Testis (tissue), 5 donors: ENCODE measurements at places on chromosomes 4 and X.
A peak's percentile ranks its signal among the peaks of the same experiment; 100 is the strongest.

GRCh38 chr4:47050761-47051725, 19.7 kb downstream of the GABRB1 start:
- no peak for DNase-seq
- H3K4me3 ChIP-seq, result no peak overlapping the region
- no peaks in the 10 kb centered on the region for H3K36me3 ChIP-seq
- H3K4me1 ChIP-seq, result no peaks in the 10 kb centered on the region
- H3K27ac ChIP-seq, result no peak overlapping the region

DNA sequence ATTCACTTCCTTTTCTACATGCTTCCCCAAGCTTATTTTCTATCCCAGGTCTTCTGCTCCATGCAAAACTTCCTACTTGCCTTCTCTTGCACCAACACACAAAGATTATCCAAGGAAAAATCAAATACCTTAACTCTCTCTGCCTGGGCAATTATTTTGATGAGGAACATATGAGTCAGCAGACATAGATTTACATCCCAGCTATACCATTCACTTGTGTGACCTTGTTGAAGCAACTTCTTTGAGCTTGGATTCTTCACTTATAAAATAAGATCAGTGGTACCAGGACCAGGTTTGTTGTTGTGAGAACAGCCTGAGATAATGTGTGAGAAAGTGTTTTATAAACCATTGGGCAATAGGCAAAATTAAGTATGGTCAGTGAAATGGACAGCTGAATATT, 39.1 kb upstream of the TMEM192 start:
- no peak for DNase-seq
- H3K27ac ChIP-seq, result no peak overlapping the region
- H3K4me1 ChIP-seq, result no peaks in the 10 kb centered on the region
- H3K4me3 ChIP-seq, result no peak overlapping the region

GRCh38 chr4:40121515-40121914, 64.9 kb downstream of the N4BP2 start:
- H3K27ac ChIP-seq, result no peak overlapping the region
- H3K4me3 ChIP-seq, result no peak overlapping the region
- H3K4me1 ChIP-seq, result no peaks in the 10 kb centered on the region
- no peaks in the 10 kb centered on the region for H3K36me3 ChIP-seq
- no peaks in the 10 kb centered on the region for H3K27me3 ChIP-seq
- DNase-seq, result no peak

DNA sequence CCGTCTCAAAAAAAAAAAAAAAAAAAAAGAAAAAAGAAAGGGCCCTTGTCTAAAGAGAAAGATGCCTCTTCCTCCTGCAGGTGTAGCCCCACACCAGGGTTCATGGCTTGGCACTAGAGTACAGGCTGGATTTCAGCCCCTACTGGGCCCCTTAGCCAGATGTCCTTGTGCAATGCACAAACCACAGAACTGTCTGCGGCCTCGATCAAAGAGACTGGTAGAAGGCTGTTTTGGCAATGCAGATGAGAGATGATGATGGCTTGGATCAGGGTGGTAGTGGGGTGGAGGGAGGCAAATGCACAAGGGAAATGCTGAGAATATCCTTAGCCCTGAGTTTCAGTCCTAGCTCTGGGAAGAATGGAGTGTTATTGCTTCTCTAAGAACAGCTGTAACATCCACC, 26.5 kb upstream of the TSR2 start:
- H3K4me1 ChIP-seq, result no peaks in the 10 kb centered on the region
- no peaks in the 10 kb centered on the region for H3K27me3 ChIP-seq
- H3K27ac ChIP-seq, result no peak overlapping the region
- no peak for DNase-seq

- peaks cover 7% of the 10 kb centered on the region for H3K4me1 ChIP-seq
- H3K36me3 ChIP-seq, result no peaks in the 10 kb centered on the region
- DNase-seq, result no peak
- no peak overlapping the region for H3K4me3 ChIP-seq
- H3K27me3 ChIP-seq, result no peaks in the 10 kb centered on the region
- no peak overlapping the region for H3K27ac ChIP-seq
Measured at GRCh38 chr4:1981251-1982058, 27.3 kb downstream of the NELFA start.

DNA sequence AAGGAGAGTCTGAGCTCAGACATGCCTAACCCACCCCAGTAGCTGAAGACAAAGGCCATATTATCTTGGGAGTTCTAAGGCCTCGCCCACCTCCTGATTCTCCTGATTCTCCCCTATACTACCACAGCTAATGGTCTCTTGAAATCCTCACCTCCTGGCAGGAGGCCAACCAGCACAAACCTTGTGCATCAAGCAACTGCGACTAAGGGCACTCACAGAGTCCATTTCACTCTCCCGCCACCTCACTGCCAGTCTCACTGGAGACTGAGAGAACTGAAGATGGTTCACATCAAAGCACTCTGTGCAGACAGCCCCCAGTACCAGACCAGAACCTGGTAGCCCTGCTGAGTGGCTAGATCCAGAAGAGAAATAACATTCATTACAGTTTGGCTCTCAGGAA, 102.1 kb upstream of the KLF8 start:
- no peaks in the 10 kb centered on the region for H3K4me1 ChIP-seq
- no peaks in the 10 kb centered on the region for H3K27me3 ChIP-seq
- no peak for DNase-seq
- H3K36me3 ChIP-seq, result no peaks in the 10 kb centered on the region
- no peak overlapping the region for H3K27ac ChIP-seq

GRCh38 chrX:153474718-153475117, 4.3 kb upstream of the HAUS7 start:
- no peak overlapping the region for H3K4me3 ChIP-seq
- DNase-seq, result peak; percentile 62
- H3K27me3 ChIP-seq, result no peaks in the 10 kb centered on the region
- no peaks in the 10 kb centered on the region for H3K36me3 ChIP-seq

- no peaks in the 10 kb centered on the region for H3K27me3 ChIP-seq
- DNase-seq, result no peak
- no peak overlapping the region for H3K4me3 ChIP-seq
- no peaks in the 10 kb centered on the region for H3K36me3 ChIP-seq
Measured at GRCh38 chrX:153926552-153926857, 441 bp upstream of the ARHGAP4 start.
